Fibroblast of villous mesenchyme (primary cell): ENCODE measurements at places on chromosomes 16 and 17. TPM values are rescaled to one million over a fixed set of nuclear protein-coding genes. Genes with fewer than 3 reads are reported as not detected.

- peak; percentile 67 for DNase-seq
These were observed 43.2 kb downstream of the C16orf82 start for GRCh38 chr16:27109666-27110523.

- no peak for DNase-seq
These were observed 2.2 kb upstream of the NTN3 start for GRCh38 chr16:2468725-2469398.

DNA sequence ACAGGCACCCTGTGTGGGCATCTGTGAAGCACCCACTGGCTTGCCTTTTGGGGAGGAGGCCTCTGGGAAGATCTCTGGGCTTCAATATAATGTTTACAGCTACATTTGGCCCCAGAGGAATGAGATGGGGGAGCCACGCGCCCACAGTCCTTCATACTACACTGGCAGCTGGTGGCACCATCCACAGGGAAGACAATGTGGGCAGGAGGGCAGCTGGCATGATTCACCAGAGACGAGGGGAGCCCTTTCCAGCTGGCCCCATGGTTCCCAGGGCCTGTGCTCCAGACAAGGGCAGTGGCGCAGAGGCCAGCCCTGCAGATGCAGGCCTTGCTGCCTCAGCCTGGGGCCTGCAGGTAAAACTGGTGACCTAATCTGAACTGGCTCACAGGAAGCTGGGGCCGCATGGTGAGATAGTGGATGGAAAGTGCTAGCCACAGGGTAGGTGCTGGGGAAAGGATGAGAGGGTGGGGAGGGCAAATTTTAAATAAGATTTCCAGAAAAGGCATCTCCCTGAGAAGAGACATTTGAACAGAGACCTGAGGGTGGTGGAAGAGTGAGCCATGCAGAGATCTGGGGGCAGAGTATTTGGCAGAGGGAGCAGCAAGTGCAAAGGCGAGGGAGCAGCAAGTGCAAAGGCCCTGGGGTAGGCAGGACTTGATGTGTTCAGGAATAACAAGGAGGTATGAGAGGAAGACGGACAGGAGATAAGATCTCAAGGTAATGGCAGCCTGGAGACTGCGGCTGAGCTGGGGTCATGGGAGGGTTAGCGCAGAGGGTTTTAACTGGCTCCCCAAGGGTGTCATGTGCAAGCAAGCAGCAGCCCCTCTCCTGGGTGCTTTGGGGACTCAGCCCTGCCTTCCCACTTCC lies 12.1 kb upstream of the KCNJ12 start:
- no peak for DNase-seq

CCL5 gene
- total RNA-seq = under 0.01 TPM in 1 of 2 replicates, not detected in the other

SCGB1C2 gene
- not detected in 2 replicates for total RNA-seq

RMI2 gene
- total RNA-seq = 5.5 and 5.6 TPM in 2 replicates

STH gene
- not detected in 2 replicates for total RNA-seq
